OCI-M1 (cell line): ENCODE measurements at places on chromosomes 3 and 15.

DNA sequence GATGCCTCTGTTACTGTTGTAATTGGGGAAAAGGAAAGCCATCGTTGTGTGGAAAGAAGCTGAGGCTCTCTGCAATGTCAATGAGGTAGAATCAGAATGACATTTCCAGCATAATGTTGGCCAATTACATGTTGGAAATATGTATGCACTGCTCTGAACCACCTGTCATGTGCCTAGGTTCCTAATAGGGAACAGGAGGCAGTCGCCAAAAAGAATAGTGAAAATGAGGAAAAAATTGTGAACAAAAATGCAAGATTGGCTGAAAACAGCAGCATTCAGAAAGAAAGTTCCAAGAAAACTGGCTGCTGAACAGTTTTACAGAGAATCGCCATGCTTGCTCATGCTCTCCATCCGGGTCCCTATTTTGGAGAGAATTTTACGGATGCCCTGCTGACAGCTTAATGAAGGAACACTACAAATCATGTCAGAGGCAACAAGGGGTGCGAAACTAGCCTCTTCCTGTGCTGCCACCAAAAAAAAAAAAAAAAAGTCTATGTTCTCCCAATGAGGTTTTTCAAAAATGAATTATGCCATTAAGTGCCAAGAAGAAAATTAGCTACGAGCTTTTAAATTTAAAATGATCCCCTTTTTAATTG lies 305.9 kb upstream of the ARRDC4 start:
- DNase-seq, result no peak

GRCh38 chr3:196159952-196160804 lies 51.0 kb downstream of the ZDHHC19 start:
- no peak for DNase-seq

- no peak for DNase-seq
These were observed 141.6 kb downstream of the ECT2 start for GRCh38 chr3:172892158-172892557.

- DNase-seq, result peak; percentile 45
These were observed 82.5 kb downstream of the NEK11 start for GRCh38 chr3:131109156-131109555.

DNA sequence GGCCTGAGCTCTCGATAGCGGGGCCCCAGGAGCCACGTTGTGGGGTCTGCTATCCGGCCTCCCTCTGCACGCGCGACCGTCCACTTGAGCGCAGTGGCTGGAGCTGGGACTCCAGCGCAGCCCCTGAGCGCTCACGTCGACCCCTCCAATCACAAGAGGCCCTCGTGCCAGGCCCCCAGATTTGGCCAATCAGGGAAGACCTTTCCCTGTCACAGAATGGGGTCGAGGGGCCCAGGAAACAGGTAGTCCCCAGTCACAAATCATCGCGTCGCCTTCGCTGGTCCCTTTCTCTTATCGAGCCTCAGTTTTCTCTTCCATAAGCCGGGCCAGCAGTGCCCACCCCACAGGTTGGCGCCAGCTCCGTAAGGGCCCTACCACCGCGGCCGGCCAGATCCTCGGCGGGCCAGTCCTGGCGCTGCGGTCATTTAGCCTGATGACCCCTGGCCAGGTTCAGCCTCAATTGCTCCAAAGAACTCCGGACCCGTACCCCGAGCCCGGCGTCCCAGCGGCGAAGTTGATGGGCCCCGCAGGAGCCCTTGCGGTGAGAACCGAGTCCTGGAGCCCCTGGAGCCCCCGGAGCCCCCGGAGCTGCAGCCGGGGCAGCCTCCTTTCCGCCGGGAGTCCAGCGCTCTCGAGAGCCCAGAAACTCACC lies 435 bp downstream of the ALDH1L1 start:
- no peak for DNase-seq

- DNase-seq, result no peak
These were observed 52.6 kb downstream of the RFTN1 start for GRCh38 chr3:16460886-16461285.
